ENCODE measurements at places on chromosomes 1 and 21. TPM values are rescaled to one million over a fixed set of nuclear protein-coding genes. Genes with fewer than 3 reads are reported as not detected.

GRCh38 chr1:204383163-204383904, 23.6 kb upstream of the PLEKHA6 start:
- DNase-seq = no peak

GRCh38 chr1:109885589-109885988, 25.1 kb upstream of the CSF1 start:
- no peak for DNase-seq

GRCh38 chr1:183423541-183423940, 5.4 kb upstream of the NMNAT2 start:
- no peak for DNase-seq

Gene CELF3
- polyA plus RNA-seq = 0.65 TPM

GRCh38 chr1:53959664-53960250, 13.6 kb downstream of the LRRC42 start:
- peak; percentile 47 for DNase-seq

Gene CLIC6
- polyA plus RNA-seq = 0.03 TPM

GRCh38 chr1:119712342-119713038, 756 bp downstream of the PHGDH start:
- DNase-seq = peak; percentile 90

- DNase-seq = no peak
Observed at GRCh38 chr21:38668541-38668940, 137.2 kb upstream of the ETS2 start.

GRCh38 chr1:221933814-221934213, 191.9 kb upstream of the DUSP10 start:
- DNase-seq = no peak

- DNase-seq = no peak
Observed at GRCh38 chr1:152053375-152053774, 16.6 kb upstream of the S100A11 start.

Gene PUM1
- 51.0 TPM for polyA plus RNA-seq

DNA sequence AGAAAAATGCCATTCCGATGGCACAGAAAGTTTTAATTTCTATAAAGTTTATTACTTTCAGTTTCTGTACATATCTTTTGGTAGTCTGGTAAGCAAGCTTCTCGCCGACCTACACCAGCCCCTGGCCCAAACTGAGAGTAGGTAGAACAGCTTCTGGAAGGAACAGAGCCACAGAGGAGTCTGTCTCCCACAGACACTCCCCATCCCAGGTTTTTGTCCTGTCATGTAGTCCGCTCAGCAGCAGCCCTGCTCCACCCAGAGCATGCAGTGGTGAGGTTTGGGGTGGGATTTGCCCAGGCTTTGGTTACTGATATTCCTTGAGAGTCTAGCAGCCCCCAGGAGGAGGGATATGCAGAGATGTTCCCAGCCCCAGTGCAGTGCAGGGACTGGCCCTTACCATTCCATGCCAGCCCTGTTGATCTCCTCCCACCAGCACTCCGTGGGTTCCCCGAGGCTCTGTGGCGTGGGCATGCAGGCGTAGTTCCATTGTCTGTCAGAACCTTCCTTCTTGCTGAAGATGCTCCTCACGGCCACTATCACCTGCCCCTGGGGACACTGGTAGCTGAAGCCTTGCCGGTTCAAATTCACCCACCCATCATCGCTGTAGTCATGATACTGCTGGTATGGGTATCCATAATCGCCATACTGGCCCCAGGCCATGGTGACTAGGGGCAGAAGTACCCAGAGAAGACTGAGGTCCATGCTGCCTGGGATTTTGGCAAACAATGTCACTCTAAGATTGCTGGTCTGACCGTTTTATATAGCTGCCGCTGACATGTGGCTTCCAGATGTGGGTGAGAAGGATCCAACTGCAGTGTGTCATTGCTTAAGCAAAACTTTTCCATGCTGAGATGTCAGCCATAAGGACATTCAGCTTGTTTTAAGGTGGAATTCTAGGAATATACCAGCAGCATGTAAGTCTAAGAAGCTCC, at the start of gene DPT:
TSS of gene DPT (minus strand) at position 734 of the 932 bp plus-strand sequence. CDS start at position 702, 32 bp downstream.
- DNase-seq = peak; percentile 44

Gene VSIG8
- polyA plus RNA-seq = not detected

DNA sequence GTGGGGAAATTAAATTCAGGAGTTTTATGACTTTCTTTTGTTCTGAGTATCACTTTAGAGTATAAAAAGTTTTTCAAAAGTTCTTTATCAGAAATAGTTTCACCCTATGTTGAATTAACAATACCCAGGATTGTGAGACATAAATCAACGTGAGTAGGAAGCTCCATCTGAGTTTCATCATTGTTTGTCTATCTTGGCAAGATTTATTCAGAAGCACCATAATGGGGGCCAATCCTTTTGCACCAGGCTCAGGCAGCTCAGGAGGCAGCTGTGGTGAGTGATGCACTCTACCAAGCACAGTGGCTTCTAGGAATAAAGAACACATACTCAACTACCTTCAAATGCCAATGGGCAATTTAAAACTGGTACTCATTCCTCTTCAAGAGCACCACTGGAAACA, 12.0 kb downstream of the CREG1 start:
- DNase-seq = no peak

- no peak for DNase-seq
Observed at GRCh38 chr1:176628775-176629174, 165.8 kb downstream of the PAPPA2 start.

- DNase-seq = no peak
Observed at GRCh38 chr21:46607636-46608035, 2.8 kb upstream of the S100B start.

Gene EPHA2
- 82.2 TPM for polyA plus RNA-seq

DNA sequence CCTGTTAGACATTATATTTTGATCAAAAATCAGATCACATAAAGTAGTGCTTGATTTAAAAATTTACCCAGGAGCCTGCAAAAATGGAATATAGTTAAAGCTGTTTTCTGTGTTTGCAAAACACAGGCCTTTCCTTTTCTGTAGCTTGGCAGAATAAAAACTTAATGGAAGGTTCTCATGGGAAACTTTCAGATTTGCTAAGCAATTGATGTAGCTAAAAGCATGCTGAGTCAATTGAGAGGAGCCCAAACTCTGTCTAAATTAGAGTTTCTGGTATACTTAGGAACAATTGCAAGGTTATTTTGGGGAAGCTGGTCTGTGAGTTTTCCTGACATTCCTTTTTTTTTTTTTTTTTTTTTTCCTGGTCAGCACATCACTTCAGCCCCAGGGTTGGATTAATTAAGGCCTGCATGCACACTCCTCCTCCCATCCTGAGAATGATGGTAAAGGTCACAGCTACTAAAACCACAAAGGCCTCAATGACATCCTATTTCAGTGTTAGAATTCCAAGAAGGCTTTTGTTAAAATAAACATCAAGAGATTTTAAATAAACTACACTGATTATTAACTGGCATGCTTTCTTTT, 608.7 kb downstream of the PLPP3 start:
- DNase-seq = no peak

All from SK-N-SH (cell line).